ENCODE measurements at places on chromosomes 7 and 10.

- no peak overlapping the region for H3K4me3 ChIP-seq
- peak overlapping the region; percentile 71 for H3K27ac ChIP-seq
- no peak for DNase-seq
- no peaks in the 10 kb centered on the region for H3K27me3 ChIP-seq
- H3K36me3 ChIP-seq, result no peaks in the 10 kb centered on the region
Measured at GRCh38 chr7:43535810-43536585, 46.9 kb upstream of the STK17A start.

GRCh38 chr7:89837515-89837914 is 316.8 kb upstream of the STEAP1 start:
- no peak overlapping the region for H3K4me3 ChIP-seq
- H3K4me1 ChIP-seq, result no peaks in the 10 kb centered on the region
- no peaks in the 10 kb centered on the region for H3K36me3 ChIP-seq
- H3K27me3 ChIP-seq, result no peaks in the 10 kb centered on the region

GRCh38 chr10:80409121-80409520 is 770 bp downstream of the PRXL2A start:
- H3K36me3 ChIP-seq, result no peaks in the 10 kb centered on the region
- no peaks in the 10 kb centered on the region for H3K27me3 ChIP-seq
- H3K27ac ChIP-seq, result peak overlapping the region; percentile 88

DNA sequence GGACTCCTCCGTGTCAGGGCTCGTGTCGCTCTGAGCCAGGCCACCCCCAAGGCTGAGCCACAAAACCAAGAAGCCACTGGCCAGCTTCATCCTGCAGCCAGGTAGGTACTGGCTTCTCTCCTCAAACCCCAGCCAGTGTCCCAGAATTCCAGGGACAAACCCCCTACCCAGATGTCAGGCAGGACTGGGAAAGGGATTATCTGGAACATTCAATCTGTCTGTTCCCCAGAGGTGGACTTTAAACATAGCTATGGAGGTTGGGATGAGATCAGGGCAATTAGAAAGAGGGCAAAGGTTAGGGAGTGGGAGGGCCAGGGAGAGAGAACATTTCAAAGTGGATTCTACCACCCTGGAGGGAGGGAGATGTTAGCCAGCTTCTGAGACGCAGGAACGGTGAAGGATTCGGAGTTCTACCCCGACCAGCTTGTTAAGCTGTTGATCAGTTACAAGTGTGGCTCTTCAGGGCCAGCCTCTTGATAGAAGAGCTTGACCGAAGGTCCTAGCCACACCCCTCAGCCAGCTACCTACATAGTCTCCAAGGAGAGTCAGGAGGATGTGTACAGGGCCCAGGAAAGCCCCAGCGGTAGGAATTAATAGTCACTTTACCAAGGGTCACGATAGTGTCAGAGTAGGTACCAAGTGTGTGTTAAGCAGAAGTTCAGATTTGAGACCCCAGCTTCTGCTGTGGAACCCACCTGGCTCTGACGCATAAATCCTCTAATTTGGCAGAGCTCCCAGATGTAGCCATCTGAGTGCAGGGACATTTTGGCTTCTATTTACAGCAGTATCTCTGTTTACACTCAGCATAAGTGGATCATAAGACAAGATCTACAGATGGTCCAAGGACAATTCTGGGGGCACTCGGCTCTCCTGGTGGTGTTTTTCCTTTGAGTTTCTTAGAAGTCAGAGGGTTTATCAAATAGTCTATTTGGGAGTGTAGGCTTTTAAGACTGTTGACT is at the start of gene PLA2G12B:
Gene PLA2G12B (minus strand): TSS at position 211 of the 959 bp plus-strand sequence. CDS start 121 bp downstream, at position 90.
- no peak within 1 kb of the TSS for H3K4me3 ChIP-seq
- H3K36me3 ChIP-seq, result no peaks in the 10 kb centered on the region
- no peaks in the 10 kb centered on the region for H3K27me3 ChIP-seq

- H3K4me3 ChIP-seq, result no peak overlapping the region
- H3K4me1 ChIP-seq, result peaks cover 8% of the 10 kb centered on the region
- no peak for DNase-seq
- peaks cover 16% of the 10 kb centered on the region for H3K27me3 ChIP-seq
- H3K27ac ChIP-seq, result no peak overlapping the region
Measured at GRCh38 chr10:133339708-133340380, 3.1 kb upstream of the CALY start.

DNA sequence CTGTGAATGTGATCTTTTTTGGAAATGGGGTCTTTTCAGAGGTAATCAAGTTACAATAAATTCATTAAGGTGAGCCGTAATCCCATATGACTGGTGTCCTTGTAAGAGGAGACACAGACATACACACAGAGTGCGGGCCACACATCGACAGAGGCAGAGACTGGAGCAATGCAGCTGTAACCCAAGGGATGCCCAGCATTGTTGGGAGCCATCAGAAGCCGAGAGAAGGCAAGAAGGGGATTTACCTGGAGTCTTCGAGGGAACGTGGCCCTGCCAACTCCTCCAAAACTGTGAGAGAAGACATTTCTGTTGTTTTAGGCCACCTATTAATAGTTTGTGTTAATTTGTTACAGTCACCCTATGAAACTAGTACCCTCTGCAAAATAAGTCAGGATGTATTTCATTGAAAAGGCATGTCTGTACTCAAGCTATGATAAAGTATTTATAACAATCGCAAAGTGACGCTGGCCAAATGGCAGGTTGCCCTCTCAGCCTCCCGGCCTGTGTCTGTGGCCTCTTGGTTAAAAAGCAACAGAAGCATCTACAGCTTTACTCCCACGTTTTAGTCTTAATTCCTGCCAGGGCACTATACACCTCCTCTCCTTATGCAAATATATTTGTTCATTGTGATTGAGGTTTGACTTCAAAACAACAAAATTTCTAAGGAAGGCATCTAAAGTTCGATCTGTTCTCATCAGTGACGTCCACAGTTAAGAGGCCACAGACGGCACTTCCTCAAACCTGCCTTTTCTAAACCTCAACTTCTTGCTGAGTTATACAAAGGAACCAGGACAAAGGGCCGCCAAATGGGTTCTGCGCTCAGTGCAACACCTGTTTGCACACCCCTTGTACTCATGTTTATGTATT is 46.8 kb downstream of the HIPK2 start:
- no peak overlapping the region for H3K4me3 ChIP-seq
- H3K27ac ChIP-seq, result peak overlapping the region; percentile 85
- no peaks in the 10 kb centered on the region for H3K27me3 ChIP-seq

DNA sequence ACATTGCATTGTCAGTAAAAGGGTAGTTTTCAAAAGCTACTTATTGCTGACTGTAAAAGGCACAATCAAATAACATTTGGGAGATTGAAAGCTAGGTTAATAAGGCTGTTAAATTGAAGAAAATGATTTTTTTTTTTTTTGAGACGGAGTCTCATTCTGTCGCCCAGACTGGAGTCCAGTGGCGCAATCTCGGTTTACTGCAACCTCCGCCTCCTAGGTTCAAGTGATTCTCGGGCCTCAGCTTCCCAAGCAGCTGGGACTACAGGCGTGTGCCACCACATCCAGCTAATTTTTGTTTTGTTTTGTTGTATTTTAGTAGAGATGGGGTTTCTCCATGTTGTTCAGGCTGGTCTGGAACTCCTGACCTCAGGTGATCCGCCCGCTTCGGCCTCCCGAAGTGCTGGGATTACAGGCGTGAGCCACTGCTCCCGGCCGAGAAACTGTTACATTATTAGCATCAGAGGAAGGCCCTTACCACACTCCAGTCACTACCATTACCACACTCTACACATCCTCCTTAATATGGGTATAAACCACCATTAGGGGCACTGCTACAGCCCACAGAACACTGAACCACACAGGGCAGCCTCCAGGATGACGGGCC is 1.0 kb downstream of the CYP51A1 start:
- no peaks in the 10 kb centered on the region for H3K36me3 ChIP-seq
- H3K4me3 ChIP-seq, result peak overlapping the region; percentile 84
- H3K27me3 ChIP-seq, result no peaks in the 10 kb centered on the region
- DNase-seq, result no peak
- peak overlapping the region; percentile 98 for H3K27ac ChIP-seq

- no peaks in the 10 kb centered on the region for H3K36me3 ChIP-seq
- H3K4me3 ChIP-seq, result no peak overlapping the region
- no peak for DNase-seq
- no peak overlapping the region for H3K27ac ChIP-seq
- no peaks in the 10 kb centered on the region for H3K27me3 ChIP-seq
Measured at GRCh38 chr10:100100651-100101184, 19.0 kb upstream of the CPN1 start.

- H3K27me3 ChIP-seq, result no peaks in the 10 kb centered on the region
- no peaks in the 10 kb centered on the region for H3K36me3 ChIP-seq
- no peak for DNase-seq
Measured at GRCh38 chr10:95739056-95739455, 16.9 kb upstream of the ENTPD1 start.

DNA sequence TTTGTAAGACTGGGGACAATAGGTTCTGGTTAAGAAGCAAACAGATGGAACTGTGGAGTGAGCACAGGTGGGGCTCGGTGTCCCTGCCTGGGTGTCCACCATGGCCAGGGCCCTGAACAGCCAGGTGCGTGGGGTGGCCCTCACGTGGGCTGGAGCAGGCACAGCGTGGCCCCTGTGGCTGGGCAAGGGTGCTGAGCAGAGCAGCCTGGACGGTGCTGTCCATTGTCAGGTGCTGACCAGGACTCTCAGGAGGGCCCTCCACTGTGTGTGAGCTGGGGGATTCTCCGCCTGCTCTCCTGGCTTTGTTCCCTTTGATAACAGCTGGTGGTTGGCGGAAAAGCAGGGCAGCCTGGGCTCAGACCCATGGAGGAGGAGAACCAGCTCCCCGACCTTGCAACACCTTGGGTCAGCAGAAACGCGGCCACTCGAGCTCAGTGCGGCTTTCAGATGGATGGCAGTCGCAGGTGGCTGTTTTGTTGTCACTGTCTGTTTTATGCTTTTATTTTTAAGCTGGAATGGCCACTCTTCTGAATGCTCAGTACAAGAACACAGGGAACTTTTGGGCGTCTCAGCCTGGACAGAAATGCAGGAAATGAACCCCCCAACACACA is 273.9 kb upstream of the ADARB2 start:
- no peak for DNase-seq
- H3K27ac ChIP-seq, result no peak overlapping the region
- H3K4me1 ChIP-seq, result no peaks in the 10 kb centered on the region
- no peak overlapping the region for H3K4me3 ChIP-seq

DNA sequence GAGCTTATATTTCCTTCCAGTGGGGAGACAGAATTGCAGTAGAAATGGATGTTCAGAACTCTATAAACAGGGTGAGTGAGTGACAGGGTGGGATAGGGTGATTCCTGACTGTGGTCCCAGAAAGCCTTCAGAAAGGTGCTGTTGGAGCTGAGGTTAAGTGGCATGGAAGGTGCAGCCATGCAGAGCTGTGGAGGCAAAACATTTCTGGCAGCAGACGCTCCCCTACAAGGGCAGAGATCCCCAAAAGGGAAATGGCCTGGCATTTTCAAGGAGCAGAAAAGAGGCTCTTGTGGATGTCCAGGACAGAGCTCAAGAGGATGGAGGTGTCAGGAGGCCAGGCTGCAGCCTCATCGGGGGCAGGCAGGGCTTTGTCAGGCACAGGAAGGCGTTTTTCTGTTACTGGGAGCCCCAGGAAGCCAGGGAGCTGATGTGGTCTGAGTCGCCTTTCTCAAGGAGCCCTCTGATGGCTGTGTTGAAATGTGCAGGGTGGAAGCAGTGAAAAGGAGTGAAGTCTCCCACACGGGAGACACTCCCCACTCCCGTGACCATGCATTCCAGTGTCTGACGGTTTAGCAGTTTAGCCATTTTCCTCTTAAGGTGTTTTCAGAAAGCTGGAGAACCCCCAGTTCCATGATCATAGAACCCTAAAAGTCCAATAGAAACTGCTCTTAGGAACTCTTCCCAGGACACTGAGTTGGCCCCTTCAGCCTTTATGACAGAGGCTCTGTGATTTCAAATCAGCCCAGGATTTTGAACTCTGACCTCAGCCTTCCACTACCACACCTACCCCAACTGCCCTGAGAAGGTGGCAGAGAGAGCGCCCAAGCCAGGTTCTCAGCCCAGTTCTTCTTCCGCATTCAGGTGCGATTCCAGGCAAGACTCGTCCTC is 96.2 kb downstream of the C10orf105 start:
- no peaks in the 10 kb centered on the region for H3K4me1 ChIP-seq
- H3K4me3 ChIP-seq, result no peak overlapping the region
- no peaks in the 10 kb centered on the region for H3K27me3 ChIP-seq
- H3K27ac ChIP-seq, result no peak overlapping the region
- no peaks in the 10 kb centered on the region for H3K36me3 ChIP-seq

- no peaks in the 10 kb centered on the region for H3K27me3 ChIP-seq
- DNase-seq, result no peak
Measured at GRCh38 chr7:12244129-12244528, 33.0 kb downstream of the TMEM106B start.

GRCh38 chr7:142376356-142376997 is 118.6 kb upstream of the PRSS58 start:
- no peaks in the 10 kb centered on the region for H3K27me3 ChIP-seq
- H3K36me3 ChIP-seq, result no peaks in the 10 kb centered on the region
- H3K27ac ChIP-seq, result no peak overlapping the region
- H3K4me1 ChIP-seq, result no peaks in the 10 kb centered on the region

- H3K4me1 ChIP-seq, result no peaks in the 10 kb centered on the region
- DNase-seq, result no peak
- H3K36me3 ChIP-seq, result no peaks in the 10 kb centered on the region
- H3K4me3 ChIP-seq, result no peak overlapping the region
Measured at GRCh38 chr10:107417446-107417845, 252.9 kb upstream of the SORCS1 start.

DNA sequence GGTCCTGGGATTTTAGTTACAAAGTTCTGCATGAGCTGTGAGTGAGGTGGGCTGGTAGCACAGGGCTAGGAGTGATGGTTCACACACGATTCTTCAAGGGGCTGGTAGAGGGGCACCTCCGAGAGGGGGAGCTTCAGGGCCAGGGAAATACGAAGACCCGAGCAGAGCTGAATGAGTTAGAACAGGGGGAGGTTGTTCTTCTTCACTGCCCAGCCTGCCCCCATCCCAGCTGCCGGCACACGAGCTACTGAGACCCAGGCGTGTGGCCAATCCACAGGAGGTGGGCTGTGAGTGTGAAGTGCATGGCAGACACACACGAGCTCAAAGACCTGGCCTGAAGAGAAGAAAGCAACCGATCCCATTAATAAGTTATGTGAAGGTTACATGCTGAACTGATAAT is 256.2 kb upstream of the ZNF32 start:
- no peaks in the 10 kb centered on the region for H3K36me3 ChIP-seq
- no peak overlapping the region for H3K4me3 ChIP-seq
- no peaks in the 10 kb centered on the region for H3K4me1 ChIP-seq
- peak overlapping the region; percentile 29 for H3K27ac ChIP-seq

DNA sequence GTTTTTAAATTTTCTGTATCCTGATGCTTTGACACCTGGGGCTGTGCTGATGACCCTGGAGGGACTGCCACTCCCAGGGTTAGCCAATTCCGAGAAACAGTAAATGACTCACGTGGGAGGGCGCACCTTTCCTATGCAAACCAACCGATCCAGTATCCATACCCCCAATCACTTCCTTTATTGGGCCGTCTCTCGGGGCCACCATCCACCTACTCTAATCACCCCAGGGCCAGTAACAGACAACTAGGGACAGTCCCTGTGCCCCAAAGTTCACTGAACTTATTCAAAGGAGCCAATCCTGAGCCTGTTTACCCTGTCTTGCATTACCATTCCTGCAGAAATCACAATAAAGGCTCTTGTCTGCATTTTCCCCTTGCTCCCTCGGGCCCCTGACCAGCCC is 6.6 kb upstream of the LGI1 start:
- no peaks in the 10 kb centered on the region for H3K27me3 ChIP-seq
- no peak overlapping the region for H3K27ac ChIP-seq
- no peak for DNase-seq

GRCh38 chr7:34752929-34753328 is 94.9 kb downstream of the NPSR1 start:
- DNase-seq, result no peak
- no peaks in the 10 kb centered on the region for H3K4me1 ChIP-seq
- no peak overlapping the region for H3K4me3 ChIP-seq
- H3K27ac ChIP-seq, result no peak overlapping the region
- no peaks in the 10 kb centered on the region for H3K36me3 ChIP-seq
